ENCODE measurements at places on chromosomes 2 and 18. TPM values are rescaled to one million over a fixed set of nuclear protein-coding genes. Genes with fewer than 3 reads are reported as not detected.

CNGA3 gene
- total RNA-seq: 0.18 TPM

SERPINB11 gene
- total RNA-seq: not detected

PER2 gene
- 10.8 TPM for total RNA-seq

ANTXR1 gene
- total RNA-seq: 31.5 TPM

CEP68 gene
- 12.0 TPM for total RNA-seq

C1QL2 gene
- not detected for total RNA-seq

RND3 gene
- 321 TPM for total RNA-seq

LRATD1 gene
- 0.08 TPM for total RNA-seq

TSGA10 gene
- total RNA-seq: 3.8 TPM

FAM124B gene
- 1.2 TPM for total RNA-seq

HJURP gene
- 1.1 TPM for total RNA-seq

IL18RAP gene
- total RNA-seq: 0.09 TPM

CXCR4 gene
- total RNA-seq: 0.27 TPM

ZEB2 gene
- total RNA-seq: 129 TPM

ABHD1 gene
- 0.09 TPM for total RNA-seq

CDH19 gene
- not detected for total RNA-seq

CTAGE1 gene
- total RNA-seq: not detected

NT5DC4 gene
- total RNA-seq: not detected

C2orf78 gene
- not detected for total RNA-seq

SERPINB2 gene
- 67.6 TPM for total RNA-seq

GRP gene
- total RNA-seq: not detected

ZNF804A gene
- total RNA-seq: 12.9 TPM

CRACDL gene
- not detected for total RNA-seq

B3GNT7 gene
- total RNA-seq: 0.27 TPM

HNRNPA3 gene
- 62.2 TPM for total RNA-seq

MOCOS gene
- 3.5 TPM for total RNA-seq

SERPINB4 gene
- not detected for total RNA-seq

Data from fibroblast of the aortic adventitia (primary cell).